ENCODE measurements at places on chromosomes 5 and 9.

DNA sequence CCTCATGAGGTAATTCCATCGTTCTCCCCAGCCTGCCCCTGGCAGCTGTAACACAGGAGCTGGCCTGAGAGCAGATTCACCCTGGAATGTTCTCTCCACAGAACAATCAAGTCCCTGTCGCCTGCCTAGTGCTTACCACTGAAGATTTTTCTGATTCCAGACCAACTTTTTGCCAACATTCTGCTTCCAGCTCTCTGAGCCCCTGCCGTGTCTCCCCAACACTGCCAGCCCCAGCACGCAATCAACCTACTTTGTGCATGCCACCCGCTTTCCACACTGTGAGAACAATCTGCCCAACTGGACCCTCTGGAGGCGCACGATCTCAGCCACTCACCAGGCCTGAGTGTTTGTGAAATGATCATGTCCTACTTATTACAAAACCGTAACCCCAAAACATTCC lies 62.6 kb downstream of the PSMB7 start:
- peak; percentile 28 for DNase-seq
- H3K36me3 ChIP-seq, result no peaks in the 10 kb centered on the region
- H3K4me3 ChIP-seq, result no peak overlapping the region
- H3K27ac ChIP-seq, result no peak overlapping the region
- peaks cover 8% of the 10 kb centered on the region for H3K4me1 ChIP-seq

GRCh38 chr5:22567983-22568382 lies 285.2 kb downstream of the CDH12 start:
- no peaks in the 10 kb centered on the region for H3K36me3 ChIP-seq
- no peaks in the 10 kb centered on the region for H3K4me1 ChIP-seq
- H3K27me3 ChIP-seq, result no peaks in the 10 kb centered on the region
- no peak overlapping the region for H3K27ac ChIP-seq

- H3K4me1 ChIP-seq, result no peaks in the 10 kb centered on the region
- no peak overlapping the region for H3K4me3 ChIP-seq
- H3K27ac ChIP-seq, result no peak overlapping the region
- no peaks in the 10 kb centered on the region for H3K36me3 ChIP-seq
These were observed 29.2 kb upstream of the GTF2H2C start for GRCh38 chr5:69530561-69531405.

GRCh38 chr9:17824191-17824590 lies 245.3 kb downstream of the SH3GL2 start:
- H3K36me3 ChIP-seq, result no peaks in the 10 kb centered on the region
- no peak for DNase-seq
- no peaks in the 10 kb centered on the region for H3K27me3 ChIP-seq
- no peaks in the 10 kb centered on the region for H3K4me1 ChIP-seq

DNA sequence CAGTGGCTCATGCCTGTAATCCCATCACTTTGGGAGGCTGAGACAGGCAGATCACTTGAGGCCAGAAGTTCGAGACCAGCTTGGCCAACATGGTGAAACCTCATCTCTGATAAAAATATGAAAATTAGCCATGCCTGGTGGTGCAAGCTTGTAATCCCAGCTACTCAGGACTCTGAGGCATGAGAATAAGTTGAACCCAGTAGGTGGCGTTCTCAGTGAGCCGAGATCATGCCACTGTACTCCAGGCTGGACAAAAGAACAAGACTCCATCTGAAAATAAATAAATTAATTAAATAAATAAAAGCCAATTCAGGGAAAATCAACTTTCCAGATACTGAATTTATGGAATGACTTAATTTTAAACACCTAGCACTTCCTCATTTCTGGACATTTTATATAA lies 1722.1 kb downstream of the MAT2B start:
- H3K27ac ChIP-seq, result no peak overlapping the region
- H3K4me1 ChIP-seq, result no peaks in the 10 kb centered on the region
- H3K36me3 ChIP-seq, result no peaks in the 10 kb centered on the region
- H3K4me3 ChIP-seq, result no peak overlapping the region
- DNase-seq, result no peak
- H3K27me3 ChIP-seq, result no peaks in the 10 kb centered on the region

- peaks cover 11% of the 10 kb centered on the region for H3K4me1 ChIP-seq
- peaks cover 6% of the 10 kb centered on the region for H3K36me3 ChIP-seq
- H3K4me3 ChIP-seq, result no peak overlapping the region
- no peak overlapping the region for H3K27ac ChIP-seq
- H3K27me3 ChIP-seq, result no peaks in the 10 kb centered on the region
These were observed 4.7 kb upstream of the ISCA1 start for GRCh38 chr9:86287013-86287412.

GRCh38 chr5:133472829-133473228 lies 139.5 kb downstream of the FSTL4 start:
- H3K36me3 ChIP-seq, result no peaks in the 10 kb centered on the region
- DNase-seq, result no peak
- H3K27me3 ChIP-seq, result no peaks in the 10 kb centered on the region

DNA sequence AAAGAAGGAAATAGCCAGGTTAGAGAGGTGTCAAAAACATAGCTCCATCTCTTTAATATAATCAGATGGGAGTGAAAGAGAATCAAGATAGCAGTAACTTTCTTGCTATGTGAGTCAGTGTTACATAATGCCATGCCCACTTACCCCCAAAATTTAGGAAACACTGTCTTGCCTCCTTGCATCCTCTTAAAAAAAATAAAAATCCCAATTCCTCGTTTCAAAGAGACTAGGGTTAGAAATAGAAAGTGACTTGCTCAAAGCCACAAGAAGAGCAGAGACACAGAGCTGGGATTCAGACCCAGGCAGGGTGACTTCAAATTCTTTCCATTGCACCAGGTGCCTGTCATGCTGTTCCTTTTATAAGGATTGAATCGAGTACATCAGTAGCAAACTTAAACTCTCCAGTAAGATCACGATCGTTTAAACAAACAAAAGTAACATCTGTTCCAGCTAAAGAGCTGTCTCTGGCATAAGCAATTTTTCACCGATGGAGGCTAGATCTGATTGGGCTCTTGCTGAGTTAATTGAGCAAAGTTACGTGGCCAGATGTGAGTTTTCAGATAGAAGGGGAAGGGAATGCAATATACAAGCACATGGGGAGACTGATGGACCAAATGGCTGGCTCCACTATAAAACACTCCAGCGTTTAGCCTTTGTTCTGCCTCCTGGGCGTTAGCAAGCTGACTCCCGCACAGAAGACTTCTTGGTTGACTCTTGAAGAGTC lies 176.9 kb downstream of the PALM2AKAP2 start:
- H3K27me3 ChIP-seq, result peaks cover 11% of the 10 kb centered on the region
- DNase-seq, result no peak
- no peak overlapping the region for H3K4me3 ChIP-seq
- no peak overlapping the region for H3K27ac ChIP-seq
- no peaks in the 10 kb centered on the region for H3K36me3 ChIP-seq

DNA sequence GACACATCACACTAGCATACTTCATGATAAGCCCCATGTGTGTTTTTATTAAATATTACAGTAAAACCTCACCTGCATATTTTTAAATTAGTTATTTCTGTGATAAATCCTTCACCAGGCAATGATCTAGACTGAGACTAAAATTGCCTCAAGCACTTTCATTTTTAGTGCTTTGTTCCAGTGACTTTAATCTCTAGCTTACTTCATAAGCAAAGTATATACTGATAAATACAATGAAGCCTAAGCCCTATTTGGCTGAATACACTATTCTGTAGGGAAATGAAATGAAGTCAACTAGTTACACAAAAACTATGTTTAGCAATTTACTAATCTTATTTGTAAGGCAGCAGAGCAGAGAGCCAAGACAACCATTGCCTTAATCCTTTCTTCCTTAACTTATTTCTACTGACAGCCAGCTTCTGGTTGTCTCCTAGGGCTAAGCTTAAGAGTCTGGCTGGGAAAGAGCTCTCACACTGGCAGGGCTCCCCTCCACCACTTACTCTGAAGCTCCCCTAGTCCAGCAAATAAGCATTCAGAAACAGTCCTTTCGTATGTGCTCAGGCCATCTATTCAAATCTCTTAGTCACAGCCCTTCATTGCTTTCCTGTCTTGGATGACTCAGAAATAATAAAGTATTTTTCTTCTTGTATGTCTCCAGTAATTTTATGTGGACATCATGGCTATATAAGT lies 31.4 kb upstream of the MTAP start:
- no peak overlapping the region for H3K27ac ChIP-seq
- H3K27me3 ChIP-seq, result peaks cover 35% of the 10 kb centered on the region
- no peaks in the 10 kb centered on the region for H3K4me1 ChIP-seq
- no peak overlapping the region for H3K4me3 ChIP-seq
- DNase-seq, result no peak
- H3K36me3 ChIP-seq, result no peaks in the 10 kb centered on the region

GRCh38 chr5:137392261-137392660 lies 106.9 kb downstream of the SPOCK1 start:
- peaks cover 8% of the 10 kb centered on the region for H3K27me3 ChIP-seq
- H3K4me1 ChIP-seq, result no peaks in the 10 kb centered on the region
- H3K36me3 ChIP-seq, result no peaks in the 10 kb centered on the region
- no peak for DNase-seq
- H3K27ac ChIP-seq, result no peak overlapping the region
- no peak overlapping the region for H3K4me3 ChIP-seq

GRCh38 chr9:99027443-99027842 lies 77.5 kb upstream of the TGFBR1 start:
- no peak overlapping the region for H3K4me3 ChIP-seq
- no peak overlapping the region for H3K27ac ChIP-seq
- peaks cover 22% of the 10 kb centered on the region for H3K4me1 ChIP-seq
- no peaks in the 10 kb centered on the region for H3K36me3 ChIP-seq

GRCh38 chr9:112809906-112810305 lies 59.3 kb downstream of the SNX30 start:
- H3K4me3 ChIP-seq, result no peak overlapping the region
- H3K36me3 ChIP-seq, result no peaks in the 10 kb centered on the region
- no peak overlapping the region for H3K27ac ChIP-seq
- DNase-seq, result no peak

GRCh38 chr9:73206851-73207250 lies 55.2 kb downstream of the ANXA1 start:
- H3K4me1 ChIP-seq, result no peaks in the 10 kb centered on the region
- no peak for DNase-seq
- no peaks in the 10 kb centered on the region for H3K36me3 ChIP-seq

GRCh38 chr5:124906339-124907097 lies 160.1 kb upstream of the ZNF608 start:
- no peaks in the 10 kb centered on the region for H3K27me3 ChIP-seq
- H3K36me3 ChIP-seq, result no peaks in the 10 kb centered on the region
- no peak for DNase-seq
- peaks cover 34% of the 10 kb centered on the region for H3K4me1 ChIP-seq

DNA sequence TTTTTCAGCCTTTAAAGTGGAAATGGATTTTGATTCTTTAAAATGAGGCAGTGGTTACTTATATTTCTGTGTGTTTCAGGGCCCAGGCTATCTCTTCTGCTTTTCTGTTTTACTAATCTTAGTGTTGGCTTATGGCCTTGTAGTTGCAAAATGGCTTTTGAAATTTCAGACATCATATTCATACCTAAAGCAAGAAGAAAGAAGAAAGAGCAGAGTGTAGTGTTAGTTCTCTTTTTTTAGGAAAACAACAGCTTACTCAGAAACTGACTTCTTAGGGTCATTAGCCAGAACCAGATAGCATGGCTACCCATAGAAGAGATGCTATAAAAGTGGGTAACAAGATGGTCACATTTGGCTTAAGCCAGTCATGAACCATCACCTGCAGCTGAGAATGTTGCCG lies 20.9 kb downstream of the ZBED3 start:
- DNase-seq, result no peak
- no peaks in the 10 kb centered on the region for H3K27me3 ChIP-seq
- no peak overlapping the region for H3K27ac ChIP-seq
- no peak overlapping the region for H3K4me3 ChIP-seq

GRCh38 chr5:124474528-124475215 lies 271.8 kb downstream of the ZNF608 start:
- H3K27ac ChIP-seq, result no peak overlapping the region
- no peak for DNase-seq
- H3K27me3 ChIP-seq, result no peaks in the 10 kb centered on the region
- H3K4me3 ChIP-seq, result no peak overlapping the region
- no peaks in the 10 kb centered on the region for H3K4me1 ChIP-seq

DNA sequence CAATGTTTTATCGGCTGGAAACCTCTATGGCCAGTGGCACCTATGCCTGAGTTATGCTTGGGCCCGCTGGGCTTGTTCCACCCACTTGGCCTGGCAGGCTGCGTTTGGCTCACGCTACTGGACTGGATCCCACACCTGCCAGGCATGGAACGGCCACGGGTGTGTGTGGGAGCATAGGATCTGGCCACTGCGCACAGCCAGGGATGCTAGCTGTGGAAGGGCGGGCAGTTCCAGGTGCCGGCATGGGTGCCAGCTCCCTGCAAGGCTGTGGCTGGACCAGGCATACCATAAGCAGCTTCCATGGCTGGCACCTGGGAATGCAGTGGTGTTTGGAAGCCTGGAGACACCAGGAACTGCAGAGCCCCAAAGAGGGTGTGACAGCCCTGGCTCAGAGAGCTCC lies 1063.9 kb upstream of the ACO1 start:
- no peak for DNase-seq
- peaks cover 18% of the 10 kb centered on the region for H3K4me1 ChIP-seq
- no peaks in the 10 kb centered on the region for H3K27me3 ChIP-seq
- H3K4me3 ChIP-seq, result no peak overlapping the region

DNA sequence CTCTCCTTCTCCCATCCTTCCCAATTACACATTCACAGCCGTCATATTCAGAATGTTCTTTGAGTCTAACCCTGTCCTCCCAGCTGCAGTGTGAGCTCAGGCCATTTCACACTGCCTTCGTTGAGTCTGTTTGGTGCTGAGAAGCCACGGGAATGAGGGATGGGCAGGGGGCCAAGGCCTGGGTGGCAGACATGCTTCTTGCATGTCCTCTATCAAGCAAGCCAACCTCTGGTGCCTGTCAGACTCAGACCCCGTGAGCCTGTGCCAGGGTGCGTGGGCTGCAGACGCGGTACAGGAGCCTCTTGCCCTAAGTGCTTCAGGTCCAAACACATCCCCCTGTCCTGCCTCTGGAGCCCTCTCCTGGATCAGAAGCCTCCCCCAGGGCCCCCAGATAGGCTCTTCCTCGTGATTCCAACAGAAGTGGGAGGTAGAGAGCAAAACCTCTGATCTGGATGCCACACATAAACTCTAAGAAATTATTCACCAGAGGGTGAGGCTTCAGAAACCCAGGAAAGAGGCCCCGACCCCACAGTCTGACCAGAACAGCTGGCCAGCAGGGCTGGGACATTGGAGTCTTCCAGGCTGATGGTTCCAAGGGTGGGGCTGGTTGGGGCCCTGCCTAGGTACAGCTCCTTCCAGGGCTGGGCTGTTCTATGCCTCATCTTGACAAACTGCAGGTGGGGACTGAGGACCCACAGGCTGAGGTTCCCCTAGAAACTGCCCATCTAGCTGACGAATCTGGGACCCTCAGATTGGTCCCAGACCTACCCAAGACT lies 46.7 kb upstream of the CDKN2AIPNL start:
- DNase-seq, result no peak
- no peaks in the 10 kb centered on the region for H3K36me3 ChIP-seq

All from natural killer cell treated with Interleukin-12 subunit alpha and Interleukin-12 subunit beta and Interleukin-15 and Interleukin-18, amount 100 ng/mL, for 72 hours (primary cell).